ENCODE measurements at places on chromosomes 2 and 18.

GRCh38 chr2:227462972-227463931 lies 8.7 kb upstream of the AGFG1 start:
- no peak for DNase-seq

GRCh38 chr2:237478979-237479378 lies 8.1 kb upstream of the MLPH start:
- no peak for DNase-seq

DNA sequence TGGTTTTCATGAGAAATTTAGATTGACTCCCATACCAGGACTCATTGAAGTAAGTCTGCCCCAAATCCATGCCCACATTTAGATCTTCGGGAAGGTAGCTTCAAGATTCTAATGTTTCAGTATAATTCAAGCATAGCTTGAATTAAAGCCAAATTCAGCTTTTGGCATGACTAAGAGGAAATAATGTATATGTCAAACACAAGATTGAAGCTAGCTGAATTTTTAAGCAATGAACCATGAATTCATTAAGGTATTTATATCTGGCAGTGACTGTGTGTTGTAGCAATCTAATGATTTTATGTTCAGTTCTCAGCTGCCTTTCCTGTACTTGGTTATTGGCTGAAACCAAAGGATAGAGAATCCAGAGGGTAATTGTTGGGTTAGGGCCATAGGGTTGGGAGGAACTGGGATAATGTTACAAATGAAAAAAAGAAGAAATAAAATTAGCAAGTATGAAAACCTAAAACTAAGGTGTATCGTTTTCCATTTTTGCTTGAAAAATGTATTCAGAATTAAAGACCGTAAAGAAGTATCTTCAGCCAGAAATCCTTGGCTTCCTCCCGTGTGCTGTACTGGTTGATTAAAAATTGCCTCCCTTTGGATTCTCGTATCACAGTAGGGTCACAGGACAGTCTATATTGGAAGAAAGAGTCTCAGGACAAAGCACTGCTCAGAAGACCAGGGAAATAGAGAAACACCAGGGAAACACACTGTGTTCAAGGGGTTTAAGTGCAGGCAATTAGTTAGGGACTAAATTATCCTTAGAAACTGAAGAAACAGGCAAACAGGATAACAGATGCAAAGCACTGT lies 119.0 kb upstream of the FN1 start:
- DNase-seq: no peak

- no peak for DNase-seq
Measured at GRCh38 chr2:36307441-36307840, 48.1 kb upstream of the CRIM1 start.

- DNase-seq: no peak
Measured at GRCh38 chr2:29241955-29242565, 126.8 kb downstream of the CLIP4 start.

DNA sequence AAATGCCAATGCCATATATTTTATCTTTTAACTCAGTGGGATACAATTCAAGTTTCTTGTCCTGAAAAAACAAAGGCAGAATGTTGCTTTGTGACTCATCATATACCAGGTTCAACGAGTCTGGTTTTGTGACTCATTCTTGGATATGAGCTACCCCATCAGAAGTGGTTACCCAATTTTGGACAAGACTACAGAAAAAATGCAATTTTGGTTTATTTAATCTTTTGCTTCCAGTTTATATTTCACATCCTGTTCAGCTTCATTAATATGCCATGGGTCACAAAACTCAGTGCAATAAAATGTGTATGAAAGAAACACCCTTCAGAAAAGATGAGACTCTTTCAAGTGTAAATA lies 25.0 kb downstream of the FN1 start:
- DNase-seq: no peak

GRCh38 chr2:218991674-218992168 lies 1.5 kb downstream of the CRYBA2 start:
- DNase-seq: no peak

DNA sequence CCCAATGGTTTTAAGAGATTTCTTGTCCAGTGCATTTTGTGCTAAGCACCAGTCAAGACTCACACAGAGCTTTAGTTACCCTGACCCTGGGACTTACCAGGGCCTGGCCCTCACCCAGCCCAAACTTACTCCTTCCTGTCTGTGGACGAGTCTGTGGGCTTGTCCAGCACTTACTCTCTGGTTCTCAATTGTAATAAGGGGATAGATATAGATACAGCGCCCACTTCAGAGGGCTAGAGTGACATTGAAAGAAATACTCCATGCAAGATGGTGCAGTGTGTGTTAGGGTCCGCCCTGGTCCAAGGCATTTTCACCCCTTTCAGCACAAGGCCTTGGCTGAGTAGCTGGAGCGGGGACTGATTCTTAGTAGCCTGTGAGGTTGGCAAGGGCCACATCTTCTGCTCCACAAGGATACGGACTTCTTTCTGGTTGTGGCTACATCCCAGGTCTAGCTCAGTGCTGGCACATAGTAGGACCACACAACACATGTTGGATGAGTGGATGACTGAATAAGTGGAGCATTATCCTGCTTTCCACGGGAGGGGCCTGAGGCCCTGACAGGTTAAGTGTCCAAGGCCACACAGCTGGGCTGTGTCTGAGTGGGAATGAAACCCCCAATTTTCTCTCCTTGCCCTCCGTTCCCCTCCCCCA lies 3.8 kb upstream of the ARID5A start:
- no peak for DNase-seq

- DNase-seq: no peak
Measured at GRCh38 chr18:27921904-27922751, 254.8 kb downstream of the CDH2 start.

DNA sequence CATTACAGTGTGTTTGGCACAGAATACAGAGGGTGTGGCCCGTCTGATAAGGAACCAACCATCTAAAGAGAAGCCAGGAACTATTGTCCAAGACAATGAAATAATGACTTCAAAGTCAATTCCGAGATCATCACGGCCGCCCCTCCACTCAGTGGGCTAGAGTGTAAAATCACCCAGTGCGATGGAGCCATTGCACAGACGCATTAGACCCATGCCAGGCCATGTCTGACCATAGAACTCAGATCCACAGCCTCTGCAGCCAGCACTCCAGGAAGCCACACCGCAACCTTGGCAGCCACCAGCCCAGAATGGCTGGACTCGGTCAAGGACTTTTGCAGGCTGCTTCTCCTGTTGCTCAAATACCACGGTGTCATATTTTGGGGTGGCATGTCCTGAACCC lies 835.7 kb downstream of the DCDC2C start:
- DNase-seq: no peak

DNA sequence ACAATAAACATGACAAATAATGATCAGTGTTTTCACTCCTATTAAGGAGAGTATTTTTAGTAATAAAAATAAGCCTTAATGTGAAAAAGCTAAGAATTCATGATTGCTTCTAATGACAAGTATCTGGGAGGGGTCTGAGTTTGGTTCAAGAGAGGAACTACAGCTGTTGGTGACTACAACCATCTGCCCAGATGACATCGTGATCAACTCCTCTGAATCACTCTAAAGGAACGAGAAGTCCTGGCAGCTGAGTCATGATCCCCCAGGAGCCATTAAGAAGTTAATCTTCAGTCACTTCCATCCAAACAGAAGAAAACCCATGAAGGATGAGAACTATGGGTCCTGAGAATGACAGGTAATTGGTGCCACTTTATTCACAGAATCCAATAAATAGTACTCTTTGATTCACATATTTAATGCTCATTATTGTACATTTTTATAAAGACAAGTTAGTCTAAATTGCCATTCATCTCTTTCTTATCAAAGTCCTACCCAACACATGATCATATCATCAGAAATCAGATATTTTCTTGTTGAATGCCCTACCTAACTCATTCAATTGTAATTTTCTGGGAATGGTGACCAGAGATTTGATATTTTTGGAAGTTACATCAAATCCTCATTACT lies 6.8 kb downstream of the TFPI start:
- DNase-seq: no peak

GRCh38 chr18:55610506-55610905 lies 22.5 kb upstream of the TCF4 start:
- DNase-seq: no peak

- DNase-seq: no peak
Measured at GRCh38 chr2:9560628-9561027, 5.0 kb upstream of the ADAM17 start.

DNA sequence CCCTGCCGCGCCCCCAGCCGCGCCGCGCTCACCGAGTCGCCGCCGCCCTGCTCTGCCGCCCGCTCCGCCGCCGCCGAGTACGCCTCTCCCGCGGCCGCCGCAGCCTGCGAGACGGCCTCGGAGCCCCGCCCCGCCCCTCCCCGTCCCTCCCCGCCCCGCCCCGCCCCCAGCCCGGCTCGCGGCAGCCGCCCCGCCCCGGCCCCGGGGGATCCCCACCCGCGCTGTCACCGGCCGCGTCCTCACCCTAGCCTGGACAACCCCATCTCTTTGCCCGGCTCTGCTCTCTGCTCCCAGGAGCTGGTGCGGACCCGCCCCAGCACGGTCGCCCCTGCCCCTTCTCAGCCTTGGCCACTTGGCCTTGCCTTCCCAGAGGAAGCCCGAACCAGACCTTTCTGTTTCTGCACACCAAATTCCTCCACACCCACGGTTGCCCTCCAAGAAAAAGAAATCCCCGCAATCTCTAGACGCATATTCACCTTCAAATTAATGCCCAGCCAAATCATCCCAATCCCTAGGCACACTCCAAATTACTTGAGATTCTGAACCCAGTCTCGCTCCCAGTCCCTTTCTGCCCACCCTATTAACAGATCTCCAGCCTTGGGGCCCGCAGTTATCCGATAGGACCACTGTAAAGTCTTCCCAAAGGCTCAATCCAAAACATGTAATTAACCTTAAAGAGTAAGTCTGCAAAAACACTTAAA lies at the start of gene CYRIA:
CYRIA (minus strand) TSS at position 87 of the 701 bp plus-strand sequence. CDS start 77,715 bp downstream, outside the sequence.
- DNase-seq: peak; percentile 65

- no peak for DNase-seq
Measured at GRCh38 chr2:152036611-152037469, 62.0 kb downstream of the CACNB4 start.

DNA sequence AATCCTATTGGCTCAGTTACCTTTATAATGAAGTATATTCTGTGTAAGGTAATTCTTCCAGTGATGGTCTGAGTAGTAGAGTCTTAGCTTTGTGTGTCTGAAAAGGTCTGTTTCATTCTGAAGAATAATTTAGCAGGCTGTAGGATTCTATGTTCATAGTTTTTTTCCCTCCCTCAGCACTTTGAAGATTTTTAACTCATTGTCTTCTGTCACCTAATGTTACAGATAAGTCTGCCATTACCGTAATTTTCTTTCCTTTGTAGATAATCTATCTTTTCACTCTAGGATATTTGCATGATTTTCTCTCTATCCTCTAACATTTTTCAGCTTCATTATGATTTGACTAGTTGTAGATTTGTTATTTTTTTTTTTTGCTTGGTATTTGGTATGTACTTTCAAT lies 22.7 kb downstream of the INSIG2 start:
- no peak for DNase-seq

GRCh38 chr2:74094291-74094690 lies 53.4 kb downstream of the BOLA3 start:
- DNase-seq: no peak

DNA sequence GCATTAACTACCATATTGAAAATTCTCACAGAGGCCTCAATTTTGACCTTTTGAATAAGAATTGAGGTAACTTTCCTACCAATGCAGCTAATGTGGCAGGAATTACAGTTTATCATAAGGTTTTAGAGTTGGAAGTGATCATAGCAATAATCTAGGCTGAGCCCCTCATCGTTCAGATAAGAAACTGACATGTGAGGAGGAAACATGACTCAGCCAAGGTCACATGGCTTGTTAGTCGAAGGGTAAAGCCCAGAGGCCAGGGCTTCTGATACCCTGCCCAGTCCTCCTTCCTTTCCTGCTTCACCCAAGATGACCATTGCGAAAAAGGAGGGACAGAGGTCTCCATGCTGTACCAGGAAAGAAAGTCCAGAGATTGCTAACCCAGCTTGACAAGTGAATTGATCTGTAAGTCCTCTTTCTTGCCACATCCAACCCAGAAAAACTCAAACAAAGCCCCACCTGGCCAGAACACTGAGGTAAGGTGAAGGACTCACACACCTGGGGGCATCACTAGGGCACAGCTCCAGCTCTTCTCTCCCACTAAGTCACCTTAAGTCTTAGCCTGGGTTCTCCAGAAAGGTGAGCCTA lies 174.8 kb downstream of the EN1 start:
- no peak for DNase-seq

- DNase-seq: no peak
Measured at GRCh38 chr2:214629875-214630274, 179.6 kb downstream of the BARD1 start.

- DNase-seq: no peak
Measured at GRCh38 chr2:216648105-216648504, 14.9 kb downstream of the IGFBP2 start.

DNA sequence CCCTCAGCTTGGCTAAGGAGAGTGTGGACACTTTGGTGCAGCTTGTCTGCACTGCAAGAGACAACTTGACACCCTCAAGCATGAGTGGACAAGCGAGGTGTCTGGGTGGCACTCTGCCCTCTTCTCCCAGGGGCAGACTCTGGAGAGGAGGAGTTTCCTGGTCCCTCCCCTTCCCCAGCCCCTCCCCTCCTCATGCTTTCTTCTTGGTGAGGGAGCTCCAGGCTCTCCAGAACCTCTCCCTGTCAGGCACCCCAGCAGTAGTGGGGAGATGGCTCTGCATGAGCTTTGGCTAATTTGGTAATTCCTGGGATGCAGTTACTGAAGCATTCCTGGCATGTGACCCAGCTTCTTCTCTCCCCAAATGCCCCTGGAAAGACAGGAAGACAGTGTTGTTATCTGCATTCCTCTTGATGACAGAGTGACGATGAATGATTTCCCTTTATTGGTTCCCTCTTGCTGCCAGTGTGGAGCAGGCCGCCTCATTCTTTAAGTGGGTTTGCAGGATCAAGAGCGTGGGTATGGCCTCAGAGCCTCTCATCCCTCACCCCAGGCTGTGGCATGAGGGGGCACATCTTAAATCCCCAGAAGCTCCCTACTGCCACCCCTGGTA lies 89.2 kb downstream of the STPG4 start:
- DNase-seq: no peak

GRCh38 chr2:158047156-158047611 lies 54.5 kb upstream of the UPP2 start:
- DNase-seq: no peak

GRCh38 chr18:46346213-46346612 lies 242.0 kb downstream of the HAUS1 start:
- DNase-seq: no peak

DNA sequence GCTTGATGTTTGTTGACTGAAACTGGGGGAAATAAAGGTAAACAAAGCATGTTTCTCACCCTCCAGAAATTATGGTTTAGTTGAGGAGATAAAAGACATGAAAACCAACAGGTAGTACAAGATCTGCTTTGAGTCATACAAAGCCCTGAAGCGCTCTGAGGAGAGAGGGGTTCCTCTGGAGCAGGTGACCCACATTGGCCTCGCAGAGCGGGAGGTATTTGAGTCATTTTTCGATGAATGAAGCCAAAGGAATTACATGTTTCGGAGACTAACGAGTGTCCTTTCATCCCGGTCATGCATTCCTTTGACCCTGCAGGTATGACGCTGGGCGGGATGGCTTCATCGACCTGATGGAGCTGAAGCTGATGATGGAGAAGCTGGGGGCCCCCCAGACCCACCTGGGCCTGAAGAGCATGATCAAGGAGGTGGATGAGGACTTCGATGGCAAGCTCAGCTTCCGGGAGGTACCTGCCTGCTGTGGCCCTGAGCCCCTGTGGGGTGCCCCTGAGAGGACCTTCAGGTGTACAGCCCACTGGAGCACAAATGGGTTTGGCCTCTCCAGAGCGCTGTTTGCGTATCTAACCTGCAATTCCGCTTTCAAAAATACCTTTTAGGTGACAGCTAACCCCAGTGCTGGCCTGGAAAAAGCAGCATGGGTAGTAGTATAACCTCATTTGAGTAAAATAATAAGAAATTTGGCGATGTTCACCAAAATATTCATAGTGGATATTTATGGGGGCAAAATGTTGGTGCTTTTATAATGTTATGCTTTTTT lies 29.3 kb downstream of the EFHD1 start:
- DNase-seq: no peak

All from C1 segment of cervical spinal cord (tissue), 14 donors.